Stimulated activated CD8-positive, alpha-beta memory T cell treated with anti-CD3 and anti-CD28 coated beads, Interleukin-12 subunit alpha, Interleukin-12 subunit beta, amount 100 ng/mL, for 4 hours (primary cell): ENCODE measurements at places on chromosomes 3 and 15.

DNA sequence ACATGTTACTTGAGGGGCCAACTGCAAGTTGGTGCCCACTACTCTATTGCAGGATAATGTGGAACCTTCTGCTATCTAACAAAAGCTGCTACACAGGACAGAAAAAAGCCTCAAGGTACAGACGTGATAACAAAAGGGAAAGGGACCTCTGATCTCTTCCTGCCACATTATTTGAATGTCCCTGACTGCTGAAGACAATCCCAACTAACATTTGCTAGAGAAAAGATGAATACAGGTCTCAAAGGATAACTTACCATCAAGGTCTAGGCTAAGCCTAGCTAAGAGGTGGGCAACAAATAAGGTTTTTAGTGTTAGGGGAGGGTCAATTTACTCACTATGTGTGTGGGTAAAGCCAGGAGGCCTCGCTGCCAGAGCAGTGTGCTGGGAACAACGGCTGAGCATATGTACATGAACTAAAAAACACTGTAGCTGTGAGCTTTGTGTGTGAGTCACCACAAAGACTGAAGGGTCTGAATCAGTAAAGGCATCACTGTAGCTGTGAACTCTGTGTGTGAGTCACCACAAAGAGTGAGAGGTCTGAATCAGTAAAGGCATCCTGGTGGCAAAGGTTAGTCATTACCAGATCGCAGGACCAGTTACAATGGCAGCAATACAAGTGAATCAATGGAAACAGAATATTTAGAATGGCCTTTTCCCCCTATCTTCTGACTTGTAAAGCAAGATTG, 111.7 kb downstream of the LMLN start:
- peak; percentile 25 for DNase-seq

GRCh38 chr3:150736903-150737832, 25.8 kb downstream of the SIAH2 start:
- no peak for DNase-seq

DNA sequence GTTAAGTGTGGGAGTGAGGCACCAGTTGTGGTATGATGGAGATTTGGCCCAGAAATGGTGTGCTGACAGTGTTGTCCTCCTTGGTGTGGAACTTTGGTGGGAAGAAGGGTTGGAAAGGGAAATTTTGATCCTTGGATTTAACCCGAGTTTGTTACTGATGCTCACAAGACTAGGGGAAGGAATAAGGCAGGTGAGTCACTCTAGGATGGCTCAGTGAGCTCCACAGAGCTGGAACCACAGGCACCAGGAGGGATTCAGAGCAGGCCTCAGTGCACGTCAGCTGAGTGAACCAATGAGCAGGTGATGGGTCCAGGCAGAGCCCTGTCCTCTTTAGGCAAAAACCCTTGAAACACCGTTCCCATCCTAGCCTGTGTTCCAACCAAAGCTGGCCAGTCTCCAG, 11.4 kb downstream of the CHRD start:
- no peak for DNase-seq

DNA sequence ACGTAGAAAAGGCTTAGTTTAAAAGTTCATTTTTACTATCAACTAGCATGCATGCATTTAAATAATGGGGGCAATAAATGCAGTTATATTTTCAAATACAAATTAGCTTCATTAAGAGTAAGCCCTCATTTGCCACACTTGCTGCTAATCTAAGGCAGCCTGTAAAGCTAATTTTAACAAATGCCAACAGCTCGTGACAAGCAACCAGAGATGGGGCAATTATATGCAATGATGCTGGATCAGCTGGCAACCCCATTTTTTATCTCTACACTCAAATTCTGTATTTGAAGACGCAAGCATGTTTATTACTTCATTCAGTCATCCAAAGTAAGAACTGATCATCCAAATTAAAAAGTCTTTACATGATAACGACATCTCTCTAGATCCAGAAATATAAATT, 12.1 kb downstream of the RFTN1 start:
- no peak for DNase-seq

GRCh38 chr3:41519746-41520145, 320.4 kb downstream of the CTNNB1 start:
- DNase-seq, result no peak

DNA sequence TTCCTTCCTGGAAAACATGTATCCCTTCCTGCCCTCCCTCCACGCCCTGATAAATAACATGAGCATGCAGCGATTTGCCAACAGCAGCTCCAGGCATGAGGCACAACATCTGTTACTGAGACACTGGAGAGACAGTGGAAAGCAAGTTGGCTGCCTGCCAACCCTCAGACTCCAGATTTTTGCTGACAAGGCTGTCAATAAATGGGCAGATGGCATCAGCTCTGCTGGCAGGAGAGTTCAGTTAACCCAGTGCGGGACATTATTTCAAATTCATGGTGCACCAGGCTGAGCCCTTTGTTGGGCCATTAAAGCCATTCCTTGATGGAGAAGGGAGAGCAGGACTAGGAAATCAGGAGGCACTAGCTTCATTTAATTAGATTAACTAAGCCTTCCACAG, 293.3 kb downstream of the MEX3B start:
- no peak for DNase-seq

- no peak for DNase-seq
These were observed 80.1 kb upstream of the DGKG start for GRCh38 chr3:186442162-186442561.

GRCh38 chr3:71186801-71187200, 396.7 kb downstream of the FOXP1 start:
- no peak for DNase-seq

DNA sequence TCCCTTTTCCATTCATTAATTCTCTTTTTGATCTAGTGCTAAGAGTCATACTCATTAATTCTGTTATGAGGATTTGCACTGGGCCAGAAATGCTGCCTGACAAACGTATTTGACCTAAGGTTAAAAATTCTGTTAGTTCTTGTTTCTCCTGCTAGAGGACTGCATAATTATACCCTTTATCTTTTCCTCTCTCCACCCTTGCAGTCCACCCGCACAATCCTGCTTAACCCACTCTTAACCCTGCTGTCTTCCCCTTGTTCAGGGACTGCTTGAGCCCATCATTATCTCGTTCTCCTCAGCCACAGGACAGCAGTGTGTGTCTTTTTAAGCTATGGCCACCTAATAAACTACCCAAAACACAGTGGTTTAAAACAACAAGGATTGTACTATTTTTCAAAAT, 31.1 kb upstream of the DYNC1LI1 start:
- DNase-seq, result no peak

GRCh38 chr3:106386050-106386449, 517.2 kb upstream of the CBLB start:
- no peak for DNase-seq

- no peak for DNase-seq
These were observed 282.3 kb upstream of the NECTIN3 start for GRCh38 chr3:110789315-110789714.

- no peak for DNase-seq
These were observed 168.7 kb upstream of the STAC start for GRCh38 chr3:36211652-36211999.

- no peak for DNase-seq
These were observed 458.6 kb downstream of the PYDC2 start for GRCh38 chr3:191919491-191920026.

DNA sequence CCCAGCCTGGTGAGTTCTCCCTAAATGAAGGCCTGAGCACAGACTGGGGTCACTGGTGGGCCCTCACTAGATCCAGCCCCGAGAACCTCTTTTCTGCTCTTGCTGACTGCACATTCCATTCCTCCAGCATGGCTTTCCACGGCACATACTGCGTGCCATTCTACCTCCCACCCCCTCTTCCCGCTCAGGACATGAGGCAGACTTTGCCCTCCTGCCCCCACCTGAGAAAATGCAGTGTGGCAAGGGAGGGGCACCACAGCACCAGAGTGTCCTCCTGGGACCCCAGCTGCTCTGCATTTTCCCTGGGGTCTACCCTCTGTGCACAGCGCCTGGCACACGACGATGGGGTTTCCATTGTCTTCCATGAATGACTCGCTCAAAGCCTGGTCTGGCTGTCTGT, 6.1 kb upstream of the SLCO2A1 start:
- DNase-seq, result no peak

- DNase-seq, result no peak
These were observed 188.1 kb downstream of the BBX start for GRCh38 chr3:107710851-107711250.

DNA sequence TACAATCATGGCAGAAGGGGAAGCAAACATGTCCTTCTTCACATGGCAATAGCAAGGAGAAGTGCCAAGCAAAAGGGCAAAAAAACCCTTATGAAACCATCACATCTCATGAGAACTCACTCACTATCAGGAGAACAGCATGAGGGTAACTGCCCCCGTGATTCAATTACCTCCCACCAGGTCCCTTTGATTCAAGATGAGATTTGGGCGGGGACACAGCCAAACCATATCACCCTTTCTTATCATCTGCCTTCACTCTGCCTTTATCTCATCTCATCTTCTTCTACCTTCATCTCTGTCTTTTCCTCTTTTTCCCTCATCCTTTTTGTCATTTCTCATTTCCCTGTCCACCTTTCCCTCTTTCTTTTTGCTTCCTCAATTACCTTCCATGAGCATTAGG, 149.6 kb downstream of the AGBL1 start:
- no peak for DNase-seq

GRCh38 chr3:120468635-120469295, 18.0 kb upstream of the FSTL1 start:
- no peak for DNase-seq

DNA sequence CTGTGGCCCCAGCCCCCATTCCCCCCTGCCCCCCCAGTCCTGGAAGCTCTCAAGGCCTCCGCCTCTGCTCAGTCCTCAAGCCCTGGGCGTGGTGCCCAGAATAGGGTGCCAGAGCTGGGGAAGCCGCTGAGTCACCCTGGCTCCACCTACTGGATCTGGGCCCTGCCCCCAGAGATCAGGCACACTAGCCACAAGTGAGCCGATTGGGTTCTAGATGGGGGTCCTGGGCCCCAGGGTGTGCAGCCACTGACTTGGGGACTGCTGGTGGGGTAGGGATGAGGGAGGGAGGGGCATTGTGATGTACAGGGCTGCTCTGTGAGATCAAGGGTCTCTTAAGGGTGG, 5.7 kb downstream of the EIF4G1 start:
- no peak for DNase-seq

DNA sequence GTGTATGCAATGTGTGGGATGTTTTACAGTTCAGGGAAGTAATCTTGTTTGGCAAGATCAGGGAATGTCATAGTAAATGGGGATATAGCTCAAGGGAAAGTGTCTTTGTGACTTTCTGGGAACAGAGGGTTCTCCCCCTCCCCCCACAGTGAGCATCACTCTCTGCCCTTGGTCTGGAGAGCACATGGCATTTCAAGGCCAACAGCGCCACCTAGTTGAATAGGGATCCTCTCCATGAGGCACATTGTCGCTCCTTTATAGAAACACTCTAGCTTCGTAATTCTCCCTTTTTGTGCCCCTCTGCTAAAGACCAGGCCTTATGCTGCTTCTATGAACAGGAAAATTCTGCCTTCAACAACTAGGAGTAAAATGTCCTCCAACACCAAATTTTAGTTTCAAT, 37.1 kb upstream of the ARNT2 start:
- DNase-seq, result no peak

DNA sequence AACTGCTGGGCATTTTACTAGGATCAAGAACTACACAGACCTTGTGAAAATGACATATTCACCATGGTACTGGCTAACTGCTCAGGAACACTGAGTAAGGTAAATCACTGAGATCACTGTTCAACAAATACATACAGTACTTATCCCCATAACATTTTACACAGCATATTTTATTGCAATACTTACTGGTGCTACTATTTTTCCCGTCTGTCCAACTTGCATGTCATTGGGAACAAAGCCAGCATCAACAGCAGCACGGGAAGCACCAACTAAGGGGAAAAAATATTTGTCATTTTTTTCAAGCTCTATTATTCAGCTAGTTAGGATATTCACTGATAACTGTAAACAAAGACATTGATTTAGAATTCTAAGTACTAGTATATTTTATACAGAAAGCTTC, 37.0 kb downstream of the ETFA start:
- DNase-seq, result no peak

DNA sequence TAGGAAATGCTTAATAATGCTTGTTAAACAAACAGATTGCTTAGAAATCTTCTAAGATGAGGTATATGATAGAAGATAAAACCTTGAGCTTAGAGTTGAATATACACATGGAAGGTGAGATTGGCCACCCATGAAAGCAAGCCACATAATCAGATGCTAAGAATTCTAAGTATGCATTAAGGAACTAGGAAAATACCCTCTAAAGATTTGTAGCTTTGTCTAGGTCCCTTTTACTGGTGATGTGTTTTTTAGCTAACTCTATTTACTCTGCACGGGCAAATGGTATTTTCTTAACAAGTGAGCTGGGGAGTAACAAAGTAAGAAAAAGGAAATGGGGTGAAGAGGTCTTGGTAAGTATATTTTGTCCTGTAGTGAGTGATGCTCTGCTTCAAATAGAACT, 310.3 kb downstream of the OXSM start:
- DNase-seq, result no peak

GRCh38 chr15:100918690-100919480, at the start of gene LRRK1:
Gene LRRK1 (plus strand): TSS chr15:100919357. CDS start chr15:100924633, 5,276 bp downstream.
- no peak for DNase-seq

- DNase-seq, result no peak
These were observed 308.1 kb downstream of the CHST2 start for GRCh38 chr3:143427631-143428030.

DNA sequence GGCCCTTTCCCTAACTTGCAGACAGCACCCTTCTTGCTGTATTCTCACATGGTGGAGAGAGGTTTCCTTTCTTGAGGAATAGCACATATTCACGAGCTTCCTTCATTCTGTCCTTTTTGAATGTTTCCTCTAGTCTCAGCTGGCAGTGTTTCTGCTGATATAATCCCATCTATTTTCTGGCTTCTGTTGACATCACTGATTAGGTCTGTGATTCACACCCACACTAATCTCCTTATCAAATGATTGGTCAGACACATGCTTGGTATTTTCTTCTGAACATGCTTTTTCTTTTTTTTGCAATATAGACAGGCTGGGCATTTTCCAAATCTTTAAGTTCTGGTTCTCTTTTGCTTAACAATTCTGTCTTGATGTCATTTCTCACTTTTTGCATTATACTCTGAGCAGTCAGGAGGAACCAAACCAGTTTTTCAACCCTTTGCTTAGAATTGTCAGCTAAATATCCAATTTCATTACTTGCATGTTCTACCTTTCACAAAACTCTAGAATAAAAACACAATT, 65.4 kb downstream of the OXSM start:
- DNase-seq, result no peak

GRCh38 chr3:142165194-142165593, 15.8 kb upstream of the TFDP2 start:
- DNase-seq, result no peak

GRCh38 chr3:192816351-192816750, 89.0 kb upstream of the FGF12 start:
- no peak for DNase-seq

- no peak for DNase-seq
These were observed 290.4 kb upstream of the CTDSPL start for GRCh38 chr3:37571269-37571668.
